ENCODE measurements at places on chromosomes 1 and 21. TPM values are rescaled to one million over a fixed set of nuclear protein-coding genes. Genes with fewer than 3 reads are reported as not detected.
A peak's percentile ranks its signal among the peaks of the same experiment; 100 is the strongest.

Gene TNN
- not detected for polyA plus RNA-seq

- peaks cover 5% of the 10 kb centered on the region for H3K4me1 ChIP-seq
- H3K27ac ChIP-seq = no peak overlapping the region
- H3K4me3 ChIP-seq = no peak overlapping the region
- H3K27me3 ChIP-seq = no peaks in the 10 kb centered on the region
Observed at GRCh38 chr1:54070171-54070837, 16.9 kb downstream of the TCEANC2 start.

DNA sequence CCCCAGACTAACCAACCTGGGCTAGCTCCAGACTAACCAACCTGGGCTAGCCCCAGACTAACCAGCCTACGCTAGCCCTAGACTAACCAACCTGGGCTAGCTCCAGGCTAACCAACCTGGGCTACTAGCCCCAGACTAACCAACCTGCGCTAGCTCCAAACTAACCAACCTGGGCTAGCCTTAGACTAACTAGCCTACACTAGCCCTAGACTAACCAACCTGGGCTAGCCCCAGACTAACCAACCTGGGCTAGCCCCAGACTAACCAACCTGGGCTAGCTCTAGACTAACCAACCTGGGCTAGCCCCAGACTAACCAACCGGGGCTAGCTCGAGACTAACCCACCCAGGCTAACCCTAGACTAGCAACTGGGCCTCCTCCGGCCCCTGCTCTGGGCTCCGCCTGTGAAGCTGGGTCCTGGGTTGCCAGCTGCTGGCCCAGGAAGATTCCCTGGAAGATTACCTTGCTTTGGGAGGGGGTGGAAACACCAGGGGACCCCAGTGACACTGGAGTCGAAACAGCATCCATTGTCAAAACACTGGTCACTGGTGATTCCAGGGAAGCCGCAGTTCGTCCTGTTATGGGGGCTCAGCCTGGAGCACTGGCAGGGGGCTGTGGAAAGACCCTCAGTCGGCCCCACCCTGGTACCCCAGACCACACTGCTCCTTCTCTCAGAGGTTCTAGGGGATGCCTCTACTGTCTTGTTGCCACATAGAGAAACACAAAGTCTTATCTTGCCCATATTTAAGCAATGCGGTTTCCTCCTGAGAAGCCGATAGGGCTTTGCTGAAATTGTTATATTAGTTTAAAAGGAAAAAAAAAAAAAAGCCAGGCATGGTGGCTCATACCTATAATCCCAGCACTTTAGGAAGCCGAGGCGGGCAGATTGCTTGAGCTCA is 1.1 kb downstream of the TFF2 start:
- no peak overlapping the region for H3K4me3 ChIP-seq
- no peak overlapping the region for H3K27ac ChIP-seq
- DNase-seq = no peak
- no peaks in the 10 kb centered on the region for H3K4me1 ChIP-seq
- no peaks in the 10 kb centered on the region for H3K27me3 ChIP-seq

GRCh38 chr1:117136749-117137148 is 15.2 kb upstream of the TRIM45 start:
- no peak overlapping the region for H3K4me3 ChIP-seq
- H3K36me3 ChIP-seq = no peaks in the 10 kb centered on the region
- no peaks in the 10 kb centered on the region for H3K27me3 ChIP-seq
- DNase-seq = no peak
- no peak overlapping the region for H3K27ac ChIP-seq

GRCh38 chr1:40825435-40825788 is 36.8 kb downstream of the CITED4 start:
- H3K27ac ChIP-seq = peak overlapping the region; percentile 73
- no peak for DNase-seq

DNA sequence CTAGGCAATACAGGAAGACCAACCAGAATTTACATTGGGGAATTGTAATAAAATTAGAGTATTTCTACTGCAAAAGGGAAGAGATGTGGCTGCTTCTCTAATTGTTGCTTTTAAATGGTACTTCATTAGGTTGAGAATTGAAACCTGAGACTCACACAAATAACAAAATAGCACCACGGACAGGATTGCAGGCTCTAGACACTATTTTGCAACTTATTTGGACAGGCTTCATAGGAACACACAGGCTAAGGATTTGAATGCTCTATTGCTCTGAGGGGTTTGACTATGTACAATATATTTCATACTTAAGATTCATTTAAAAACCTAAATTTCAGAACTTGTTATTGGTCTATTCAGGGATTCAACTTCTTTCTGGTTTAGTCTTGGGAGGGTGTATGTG is 79.6 kb downstream of the ATP1B1 start:
- H3K27ac ChIP-seq = no peak overlapping the region
- no peak for DNase-seq
- H3K4me1 ChIP-seq = peaks cover 11% of the 10 kb centered on the region
- H3K27me3 ChIP-seq = no peaks in the 10 kb centered on the region
